ENCODE measurements at places on chromosomes 1 and 21. TPM values are rescaled to one million over a fixed set of nuclear protein-coding genes. Genes with fewer than 3 reads are reported as not detected.
A peak's percentile ranks its signal among the peaks of the same experiment; 100 is the strongest.

- no peaks in the 10 kb centered on the region for H3K36me3 ChIP-seq
- no peak overlapping the region for H3K27ac ChIP-seq
- H3K4me3 ChIP-seq: no peak overlapping the region
- peaks cover 2% of the 10 kb centered on the region for H3K27me3 ChIP-seq
Measured at GRCh38 chr1:53572815-53573173, 113.6 kb downstream of the DMRTB1 start.

INSRR gene
- not detected for total RNA-seq

DNA sequence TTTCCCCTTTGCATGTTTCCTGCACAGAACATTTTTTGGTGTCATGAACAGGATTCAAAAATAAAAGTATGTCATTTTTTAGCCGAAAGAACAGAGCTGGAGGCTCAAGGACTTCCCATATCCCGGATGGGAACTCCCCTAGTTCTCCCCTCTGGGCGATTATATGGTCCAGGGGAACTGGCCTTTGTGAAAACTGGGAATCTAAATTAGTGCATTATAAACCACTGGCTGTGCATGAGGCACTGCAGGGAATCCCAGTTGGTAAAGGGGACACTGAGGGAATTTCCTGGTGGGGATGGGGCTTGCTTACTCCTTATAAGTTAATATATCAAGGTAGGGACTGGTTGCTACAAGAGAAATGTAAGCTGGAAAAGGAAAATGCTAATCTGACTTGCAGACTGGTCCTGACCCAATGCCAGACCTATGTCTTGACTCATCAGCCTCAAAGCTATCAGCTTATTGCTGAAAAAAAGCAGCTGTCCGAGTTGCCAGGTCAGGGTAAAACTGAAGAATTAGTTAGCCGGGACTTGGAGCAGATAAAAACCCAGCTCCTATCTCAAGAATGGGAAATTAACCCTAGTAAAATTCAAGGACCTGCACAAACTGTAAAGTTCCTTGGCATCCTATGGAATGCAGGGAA, 122.6 kb downstream of the FCRL5 start:
- no peak for DNase-seq
- H3K4me1 ChIP-seq: peaks cover 2% of the 10 kb centered on the region
- H3K27me3 ChIP-seq: no peaks in the 10 kb centered on the region
- no peak overlapping the region for H3K4me3 ChIP-seq
- no peaks in the 10 kb centered on the region for H3K36me3 ChIP-seq
- no peak overlapping the region for H3K27ac ChIP-seq

GRCh38 chr1:111201275-111202090, 1.0 kb upstream of the DENND2D start:
- H3K4me1 ChIP-seq: peaks cover 30% of the 10 kb centered on the region
- DNase-seq: no peak
- peaks cover 3% of the 10 kb centered on the region for H3K27me3 ChIP-seq
- no peaks in the 10 kb centered on the region for H3K36me3 ChIP-seq
- no peak overlapping the region for H3K4me3 ChIP-seq
- H3K27ac ChIP-seq: peak overlapping the region; percentile 78

TBX15 gene
- total RNA-seq: 0.28 TPM

DNA sequence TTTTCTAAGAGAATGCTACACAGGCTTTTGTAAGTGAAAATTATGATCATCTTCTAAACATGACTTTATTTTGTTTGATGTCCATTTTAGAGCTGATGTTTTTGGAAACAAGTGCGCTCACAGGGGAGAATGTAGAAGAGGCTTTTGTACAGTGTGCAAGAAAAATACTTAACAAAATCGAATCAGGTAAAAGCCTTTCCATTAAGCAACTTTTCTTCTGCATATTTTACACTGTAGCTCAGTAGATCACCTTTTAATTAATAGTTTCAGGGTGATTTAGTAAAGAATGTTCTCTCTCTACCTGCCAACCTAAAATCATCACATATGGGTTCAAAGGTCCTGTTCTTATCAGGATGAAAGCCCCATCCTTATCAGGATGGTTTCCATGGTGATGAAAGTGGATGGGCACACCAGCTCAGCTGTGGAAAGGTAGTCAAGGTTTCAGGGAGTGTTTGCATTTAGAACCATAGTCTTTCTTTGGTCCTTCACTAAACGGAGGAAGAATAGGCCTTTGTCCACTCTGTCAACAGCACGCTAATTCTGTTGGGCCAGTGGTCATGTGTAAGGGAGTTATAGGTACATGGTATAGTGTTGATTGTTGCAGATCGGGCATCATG, 28.1 kb downstream of the RAB4A start:
- H3K4me3 ChIP-seq: no peak overlapping the region
- no peak for DNase-seq
- peaks cover 29% of the 10 kb centered on the region for H3K36me3 ChIP-seq
- no peaks in the 10 kb centered on the region for H3K4me1 ChIP-seq

GRCh38 chr1:178115260-178115659, 21.4 kb downstream of the RASAL2 start:
- no peak for DNase-seq
- H3K4me1 ChIP-seq: peaks cover 14% of the 10 kb centered on the region
- no peak overlapping the region for H3K27ac ChIP-seq

DNA sequence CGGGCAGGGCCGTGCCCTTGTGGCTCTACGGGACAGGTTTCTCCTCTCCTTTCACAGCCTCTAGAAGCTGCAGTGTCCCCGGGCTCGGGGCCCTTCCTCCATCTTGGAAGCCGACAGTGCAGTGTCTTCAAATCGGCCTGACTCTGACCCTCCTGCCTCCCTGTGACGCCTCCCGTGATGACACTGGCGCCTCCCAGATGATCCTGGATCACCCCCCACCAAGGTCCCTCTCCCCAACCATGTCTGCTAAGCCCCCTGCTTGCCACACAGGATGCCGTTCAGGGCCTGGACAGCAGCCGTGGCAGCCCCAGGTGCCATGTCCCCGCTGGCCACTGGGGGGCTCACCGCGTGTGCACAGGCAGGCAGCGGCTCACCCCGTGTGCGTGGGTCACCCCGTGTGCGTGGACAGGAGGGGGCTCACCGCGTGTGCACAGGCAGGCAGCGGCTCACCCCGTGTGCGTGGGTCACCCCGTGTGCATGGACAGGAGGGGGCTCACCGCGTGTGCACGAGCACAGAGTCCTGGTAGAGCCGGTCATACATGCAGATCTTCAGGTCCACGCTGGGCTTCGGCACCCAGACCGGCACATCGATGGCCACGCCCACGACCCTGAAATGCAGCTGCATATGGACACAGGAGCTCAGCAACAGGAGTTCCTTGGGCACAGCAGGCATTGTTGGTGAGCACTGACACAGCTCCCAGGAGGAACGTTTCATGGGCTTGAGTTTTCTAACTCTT, 24.9 kb upstream of the TMEM52 start:
- no peaks in the 10 kb centered on the region for H3K27me3 ChIP-seq
- H3K36me3 ChIP-seq: no peaks in the 10 kb centered on the region
- H3K4me3 ChIP-seq: no peak overlapping the region
- no peak overlapping the region for H3K27ac ChIP-seq
- DNase-seq: peak; percentile 41

- no peaks in the 10 kb centered on the region for H3K36me3 ChIP-seq
- no peaks in the 10 kb centered on the region for H3K27me3 ChIP-seq
- H3K4me3 ChIP-seq: no peak overlapping the region
- peak; percentile 17 for DNase-seq
- no peaks in the 10 kb centered on the region for H3K4me1 ChIP-seq
- H3K27ac ChIP-seq: no peak overlapping the region
Measured at GRCh38 chr1:65265296-65265650, 44.1 kb upstream of the DNAJC6 start.

ORC1 gene
- total RNA-seq: 2.5 TPM

DNA sequence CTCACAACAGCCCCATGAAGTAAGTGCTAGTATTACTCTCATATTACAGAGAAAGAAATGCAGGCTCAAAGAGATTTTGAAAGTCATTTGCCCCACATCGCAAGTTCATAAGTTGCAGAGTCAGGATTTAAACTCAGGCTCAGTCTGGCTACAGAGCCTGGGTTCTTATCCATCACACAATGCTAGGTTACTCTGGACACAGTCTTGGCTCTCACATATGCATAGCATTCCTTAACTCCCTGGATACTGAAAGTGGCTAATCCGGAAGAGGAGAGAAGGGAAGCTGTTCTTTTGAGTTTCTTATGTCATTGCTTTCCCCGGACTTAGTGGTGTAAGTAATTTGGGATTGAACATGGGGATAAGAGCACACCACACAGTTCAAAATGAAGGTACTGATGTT, 357.4 kb upstream of the PLXNA2 start:
- peak; percentile 65 for DNase-seq
- H3K27ac ChIP-seq: no peak overlapping the region
- H3K4me1 ChIP-seq: peaks cover 6% of the 10 kb centered on the region
- no peak overlapping the region for H3K4me3 ChIP-seq

SPATA45 gene
- total RNA-seq: not detected

GRCh38 chr1:4344065-4344732, 310.2 kb upstream of the AJAP1 start:
- no peaks in the 10 kb centered on the region for H3K27me3 ChIP-seq
- H3K36me3 ChIP-seq: no peaks in the 10 kb centered on the region
- DNase-seq: no peak
- H3K4me1 ChIP-seq: no peaks in the 10 kb centered on the region
- no peak overlapping the region for H3K4me3 ChIP-seq

DNA sequence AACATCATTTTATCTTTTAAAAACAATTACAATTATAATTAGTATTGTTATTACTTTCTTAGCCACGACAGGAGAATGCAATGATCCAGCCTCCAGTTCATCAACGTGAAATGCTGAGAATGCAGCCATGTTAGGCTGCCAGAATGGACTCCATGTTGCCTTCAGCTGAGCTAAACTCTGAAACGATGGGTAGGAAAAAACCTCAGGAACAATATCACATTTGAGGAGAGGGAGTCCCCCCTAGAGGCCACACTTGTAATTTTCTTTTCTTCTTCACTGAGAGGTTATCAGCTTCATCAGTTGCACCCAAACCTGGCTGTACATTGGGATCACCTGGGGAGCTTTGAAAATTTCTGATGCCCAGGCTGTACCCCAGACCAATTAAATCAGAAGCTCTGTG, 34.6 kb upstream of the DNAH14 start:
- no peak overlapping the region for H3K4me3 ChIP-seq
- H3K27ac ChIP-seq: no peak overlapping the region
- H3K36me3 ChIP-seq: no peaks in the 10 kb centered on the region
- H3K27me3 ChIP-seq: no peaks in the 10 kb centered on the region

LDLRAD2 gene
- total RNA-seq: 0.43 TPM

- H3K27ac ChIP-seq: no peak overlapping the region
- DNase-seq: no peak
- H3K4me1 ChIP-seq: no peaks in the 10 kb centered on the region
- H3K36me3 ChIP-seq: peaks cover 16% of the 10 kb centered on the region
- no peak overlapping the region for H3K4me3 ChIP-seq
Measured at GRCh38 chr1:35835398-35835797, 27.6 kb downstream of the AGO4 start.

DNA sequence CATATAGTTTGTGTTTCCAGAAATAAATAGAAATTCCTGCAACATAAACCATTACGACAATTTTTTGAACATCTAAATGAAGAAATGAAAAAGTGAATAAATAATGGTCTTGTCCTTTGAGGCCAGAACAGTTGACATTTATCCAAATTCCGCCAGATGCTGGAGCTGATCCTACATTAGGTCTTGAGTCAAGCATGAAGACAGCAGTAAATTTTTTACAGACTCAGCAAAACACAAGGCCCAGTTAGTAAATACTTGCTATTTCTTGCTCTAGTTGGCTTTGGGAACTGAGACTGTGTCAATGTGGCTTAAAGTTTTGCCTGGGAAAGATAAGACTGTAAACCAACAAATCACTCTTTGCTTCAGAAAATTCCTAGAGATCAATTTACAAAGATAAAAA, 540.1 kb upstream of the RGS18 start:
- no peaks in the 10 kb centered on the region for H3K27me3 ChIP-seq
- no peak overlapping the region for H3K4me3 ChIP-seq
- DNase-seq: peak; percentile 11
- H3K36me3 ChIP-seq: no peaks in the 10 kb centered on the region
- H3K27ac ChIP-seq: no peak overlapping the region

SPATA17 gene
- total RNA-seq: 10.1 TPM

GRCh38 chr1:25053576-25054250, 123.6 kb upstream of the RUNX3 start:
- H3K4me3 ChIP-seq: no peak overlapping the region
- H3K36me3 ChIP-seq: no peaks in the 10 kb centered on the region
- H3K27me3 ChIP-seq: peaks cover 6% of the 10 kb centered on the region

GRCh38 chr1:25836695-25837094, 16.9 kb downstream of the MTFR1L start:
- H3K27me3 ChIP-seq: no peaks in the 10 kb centered on the region
- H3K4me3 ChIP-seq: no peak overlapping the region
- no peak overlapping the region for H3K27ac ChIP-seq
- H3K36me3 ChIP-seq: peaks cover 15% of the 10 kb centered on the region
- H3K4me1 ChIP-seq: no peaks in the 10 kb centered on the region

GRCh38 chr21:22941779-22942490, 1943.7 kb downstream of the NCAM2 start:
- H3K4me3 ChIP-seq: no peak overlapping the region
- no peak for DNase-seq
- H3K27ac ChIP-seq: no peak overlapping the region
- H3K4me1 ChIP-seq: no peaks in the 10 kb centered on the region

DNA sequence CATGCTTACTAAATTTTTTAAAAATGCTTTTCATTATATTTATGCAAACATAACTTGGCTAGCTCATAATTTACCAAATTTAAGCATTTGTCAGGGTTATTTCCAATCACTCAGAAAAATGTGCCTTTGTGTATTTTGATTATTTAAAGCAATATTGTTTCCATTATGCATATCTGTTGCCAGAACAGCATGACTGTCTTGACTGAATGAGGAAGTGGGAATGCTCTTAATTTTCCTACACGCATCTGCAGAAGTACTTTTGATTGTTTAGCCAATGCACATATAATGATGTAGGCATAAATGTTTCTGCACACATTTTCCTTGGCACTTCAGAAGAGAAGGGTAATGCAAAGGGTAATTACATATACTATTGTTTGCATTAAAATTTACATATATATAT, 92.5 kb upstream of the ADGRL2 start:
- H3K27me3 ChIP-seq: no peaks in the 10 kb centered on the region
- no peak overlapping the region for H3K27ac ChIP-seq
- peak; percentile 22 for DNase-seq

SPRR3 gene
- total RNA-seq: not detected

SLC22A15 gene
- total RNA-seq: 16.4 TPM

DNA sequence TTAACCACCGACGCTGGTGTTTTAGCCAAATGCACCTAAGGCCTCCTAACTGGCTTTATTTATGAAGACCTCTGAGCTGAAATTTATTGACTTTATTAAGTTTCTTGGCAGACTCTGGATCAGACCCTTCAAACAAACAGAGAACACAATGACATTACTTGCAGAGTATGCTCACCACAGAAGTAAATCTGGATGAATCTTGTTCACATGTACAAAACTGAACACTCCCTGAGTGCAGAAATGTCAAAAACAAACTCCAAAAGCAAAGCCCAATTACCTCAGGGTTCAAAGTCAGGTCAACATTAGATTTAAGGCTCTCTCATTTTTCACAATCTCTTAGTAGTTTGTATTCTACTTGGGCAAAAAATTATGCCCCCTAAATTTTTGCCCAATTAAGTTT, 218.6 kb downstream of the SLC45A1 start:
- no peak overlapping the region for H3K4me3 ChIP-seq
- no peak overlapping the region for H3K27ac ChIP-seq
- no peaks in the 10 kb centered on the region for H3K4me1 ChIP-seq
- DNase-seq: no peak

LCE1E gene
- total RNA-seq: not detected

GRCh38 chr1:99726818-99727217, 39.6 kb downstream of the FRRS1 start:
- H3K27me3 ChIP-seq: no peaks in the 10 kb centered on the region
- peaks cover 2% of the 10 kb centered on the region for H3K36me3 ChIP-seq
- no peaks in the 10 kb centered on the region for H3K4me1 ChIP-seq

SLC5A3 gene
- total RNA-seq: 10.9 TPM

All from lung (tissue), 17 donors.